ENCODE measurements at places on chromosomes 11 and 22.
A peak's percentile ranks its signal among the peaks of the same experiment; 100 is the strongest.

DNA sequence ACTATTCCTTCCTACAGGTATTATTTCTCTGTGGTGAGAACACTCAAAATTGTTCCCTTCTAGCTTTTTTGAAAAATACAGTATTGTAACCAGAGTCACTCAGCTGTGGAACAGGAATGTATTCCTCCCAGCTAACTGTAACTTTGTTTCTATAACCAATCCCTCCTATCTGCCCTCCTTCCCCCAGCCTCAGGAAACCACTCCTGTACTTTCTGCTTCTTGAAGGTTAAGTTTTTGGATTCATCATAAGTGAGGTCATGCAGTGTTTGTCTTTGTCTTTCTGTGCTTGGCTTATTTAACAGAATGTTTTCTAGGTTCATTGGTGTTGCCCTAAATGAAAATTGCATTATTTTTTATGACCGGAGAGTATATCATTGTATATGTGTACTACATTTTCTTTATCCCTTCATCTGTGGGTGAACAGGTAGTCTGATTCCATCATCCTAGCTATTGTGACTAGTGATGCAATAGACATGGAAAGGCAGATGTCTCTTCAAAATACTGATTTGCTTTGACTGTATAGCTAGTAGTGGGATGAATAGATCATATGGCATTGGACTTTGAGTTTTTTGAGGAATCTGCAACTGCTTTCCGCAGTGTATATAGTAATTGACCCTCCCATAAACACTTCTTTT is 112.9 kb upstream of the GRK3 start:
- no peak for DNase-seq

- no peak for DNase-seq
Observed at GRCh38 chr11:79467761-79468160, 26.9 kb upstream of the TENM4 start.

DNA sequence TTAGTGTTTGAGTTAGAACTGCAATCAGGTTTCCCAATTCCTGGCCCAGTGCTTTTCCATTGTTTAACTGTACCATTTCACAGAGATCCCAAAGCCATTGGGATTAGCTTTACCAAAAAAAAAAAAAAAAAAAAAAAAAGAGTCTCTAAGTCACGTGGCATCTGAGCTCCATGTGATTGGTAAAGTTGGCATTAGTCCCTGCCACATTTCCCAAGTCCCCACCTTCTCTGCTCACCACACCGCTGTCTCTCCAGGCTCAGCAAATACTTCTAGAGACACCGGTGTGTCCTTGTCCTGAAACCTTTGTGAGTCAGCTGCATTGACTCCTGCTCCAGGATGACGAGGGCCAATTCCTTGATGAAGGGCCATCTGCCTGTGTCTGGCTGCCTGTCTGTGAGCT is 305.3 kb downstream of the KIRREL3 start:
- DNase-seq, result no peak

- DNase-seq, result no peak
Observed at GRCh38 chr22:39923696-39924095, 22.8 kb downstream of the GRAP2 start.

GRCh38 chr11:17811352-17811751 is 76.8 kb downstream of the KCNC1 start:
- no peak for DNase-seq

GRCh38 chr11:80280737-80281136 is 839.9 kb upstream of the TENM4 start:
- no peak for DNase-seq

DNA sequence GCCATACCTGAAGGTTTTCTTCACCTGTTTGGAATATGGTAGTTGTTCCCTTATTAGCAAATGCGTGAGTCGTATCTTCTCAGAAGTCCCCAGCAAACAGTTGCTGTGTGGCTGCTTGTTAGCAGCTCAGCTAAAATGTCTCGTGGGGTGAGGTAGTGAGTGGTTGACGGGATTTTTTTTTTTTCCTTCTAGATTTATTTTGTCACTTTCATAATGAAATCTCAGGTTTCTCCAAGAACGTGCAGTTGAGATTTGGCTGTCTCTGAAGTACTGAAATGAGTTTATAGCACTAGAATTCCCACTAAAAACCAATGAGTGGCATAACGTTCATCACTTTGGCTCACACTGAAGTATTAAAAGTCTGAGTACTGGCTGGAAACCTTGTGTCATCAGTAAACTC is 16.8 kb downstream of the RCN1 start:
- no peak for DNase-seq

DNA sequence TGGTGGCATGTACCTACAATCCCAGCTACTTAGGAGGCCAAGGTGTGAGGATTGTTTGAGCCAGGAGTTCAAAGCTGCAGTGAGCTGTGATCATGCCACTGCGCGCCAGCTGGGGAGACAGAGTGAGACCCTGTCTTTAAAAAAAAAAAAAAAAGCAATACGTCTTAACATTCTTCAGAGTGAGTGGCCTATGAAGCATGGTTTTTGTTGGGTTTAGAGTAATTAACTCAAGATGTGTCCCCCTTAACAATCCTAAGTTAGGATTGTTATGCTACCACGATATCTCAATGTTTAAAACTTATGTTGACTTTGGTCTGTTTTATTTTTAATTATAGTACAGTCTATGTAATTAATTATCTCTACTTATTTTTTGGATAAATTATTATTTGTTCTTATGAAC is 156.1 kb downstream of the HIPK3 start:
- no peak for DNase-seq

DNA sequence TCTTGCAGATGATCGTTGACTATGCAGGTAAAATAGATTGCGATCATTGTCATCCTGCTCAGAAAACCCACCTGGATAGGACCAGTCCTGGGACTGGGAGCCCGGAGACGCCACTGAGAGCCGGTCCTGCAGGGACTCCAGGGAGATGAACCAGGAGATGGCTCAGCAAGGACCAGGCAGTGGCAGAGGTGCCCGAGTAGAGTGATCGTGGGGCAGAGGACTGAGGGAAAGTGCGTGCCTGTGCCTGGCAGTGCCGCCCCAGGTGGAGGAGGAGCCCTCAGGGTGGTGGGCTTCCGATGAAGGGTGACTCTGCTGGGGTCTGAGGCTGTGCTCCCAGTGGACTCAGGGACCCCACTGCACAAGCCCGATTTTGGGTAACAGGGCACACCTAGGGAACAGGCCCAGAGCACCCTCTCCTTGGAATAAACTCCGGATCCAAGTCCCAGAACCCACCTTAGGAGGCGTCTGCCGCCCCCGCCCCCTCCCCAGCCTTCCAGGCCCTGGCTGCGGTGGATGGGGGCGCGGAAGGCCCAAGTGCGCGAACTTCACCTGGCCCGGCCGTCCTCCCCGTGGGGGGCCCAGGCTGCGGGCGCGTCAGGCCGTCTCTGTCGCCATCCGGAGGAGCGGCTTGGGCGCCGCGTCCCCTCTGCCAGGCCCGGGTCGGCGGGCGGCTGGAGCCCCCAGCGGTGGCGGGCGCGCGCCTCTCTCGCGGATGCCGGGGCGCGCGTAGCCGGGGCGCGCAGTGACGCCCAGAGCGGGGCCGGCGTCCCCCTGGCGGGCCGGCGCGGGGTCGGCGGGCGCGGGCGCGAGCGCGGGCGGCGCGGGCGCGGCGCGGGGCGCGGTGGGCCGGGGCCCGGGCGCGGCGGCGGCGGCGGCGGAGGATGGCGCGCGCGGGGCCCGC is 1338.8 kb downstream of the BRD1 start:
- DNase-seq, result no peak

DNA sequence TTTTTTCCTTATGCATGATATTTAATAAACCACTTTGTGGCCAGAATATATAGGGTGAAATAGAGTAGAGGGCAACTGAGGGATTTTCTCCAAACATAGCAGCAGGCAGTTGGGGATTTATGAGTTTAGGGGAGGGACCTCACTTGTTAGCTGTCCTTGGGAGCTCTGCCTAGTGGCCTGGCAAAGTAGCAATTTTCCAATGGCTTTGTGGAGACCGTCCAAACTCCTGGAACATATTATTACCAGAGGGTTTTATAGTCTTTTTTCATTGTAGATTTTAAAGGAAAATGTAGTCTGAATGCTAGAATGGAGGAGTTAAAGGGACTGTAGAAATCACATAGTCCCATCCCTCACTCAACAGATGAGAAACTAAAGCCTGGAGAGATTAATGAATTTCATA is 32.3 kb downstream of the AMOTL1 start:
- DNase-seq, result no peak

DNA sequence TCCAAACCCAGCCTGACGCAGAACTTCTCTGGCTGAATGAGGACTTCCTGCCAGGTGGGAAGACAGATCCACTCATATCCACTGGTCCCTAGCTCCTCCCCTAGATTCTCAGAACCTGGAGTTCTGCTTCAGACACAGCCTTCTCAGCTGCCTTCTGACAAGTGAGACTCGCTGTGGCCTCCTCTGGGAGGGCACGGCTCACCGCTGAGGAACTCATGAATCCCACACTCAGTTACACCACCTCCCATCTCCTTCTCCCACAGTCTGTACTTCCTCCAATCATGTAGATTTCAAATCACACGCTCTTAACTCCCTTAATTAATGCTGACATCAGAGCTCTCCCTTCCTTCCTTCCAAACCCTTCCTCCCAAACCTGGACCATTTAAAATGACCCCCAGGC is 86.4 kb upstream of the TMEM45B start:
- DNase-seq, result no peak

- DNase-seq, result no peak
Observed at GRCh38 chr11:47121731-47122130, 54.9 kb downstream of the ARFGAP2 start.

GRCh38 chr11:7872890-7873289 is 58.2 kb downstream of the OR10A6 start:
- DNase-seq, result no peak

DNA sequence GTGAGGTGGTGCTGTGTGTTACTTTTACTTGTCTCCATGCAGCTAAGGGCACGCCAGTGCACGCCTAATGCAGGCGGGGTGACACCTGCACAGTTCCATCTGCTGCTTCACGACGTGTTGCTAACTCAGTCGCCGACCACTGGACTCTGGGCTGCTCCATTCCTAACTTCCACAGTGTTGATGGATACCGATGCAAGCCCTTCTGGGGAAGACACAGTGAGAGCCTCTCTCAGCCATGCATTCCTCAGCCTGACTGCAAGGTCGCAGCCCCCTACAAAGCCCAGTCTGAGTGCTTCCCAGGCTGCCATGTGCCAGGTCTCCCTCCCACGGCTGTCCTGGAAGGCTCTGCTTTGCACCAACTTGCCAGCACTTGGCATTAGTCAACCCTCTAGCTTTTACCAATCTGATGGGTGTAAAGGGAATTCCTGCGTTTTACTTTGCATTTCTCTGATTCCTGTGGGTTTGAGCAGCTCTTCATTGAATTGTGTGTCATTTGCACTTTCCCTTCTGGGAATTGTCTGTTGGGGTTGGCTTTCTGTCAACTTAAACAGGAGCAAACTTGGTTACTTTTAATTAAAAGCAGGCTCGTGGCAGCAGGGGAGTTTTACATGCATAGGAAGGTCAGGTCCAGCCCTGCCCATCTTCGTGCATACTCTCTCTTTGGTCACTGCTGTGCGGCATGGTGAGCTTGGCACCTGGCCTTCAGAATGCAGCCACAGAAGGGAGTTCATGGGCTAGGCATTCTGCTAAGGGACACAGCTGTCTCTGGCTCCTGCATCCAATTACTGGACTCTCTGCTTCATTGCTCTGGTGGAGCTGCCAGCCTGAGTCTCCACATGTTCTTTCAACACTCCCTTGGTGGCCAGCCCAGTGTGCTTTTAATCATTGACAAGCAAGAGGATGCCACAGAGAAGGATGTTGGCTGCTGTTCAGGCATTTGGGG is 34.6 kb upstream of the SHANK2 start:
- no peak for DNase-seq

DNA sequence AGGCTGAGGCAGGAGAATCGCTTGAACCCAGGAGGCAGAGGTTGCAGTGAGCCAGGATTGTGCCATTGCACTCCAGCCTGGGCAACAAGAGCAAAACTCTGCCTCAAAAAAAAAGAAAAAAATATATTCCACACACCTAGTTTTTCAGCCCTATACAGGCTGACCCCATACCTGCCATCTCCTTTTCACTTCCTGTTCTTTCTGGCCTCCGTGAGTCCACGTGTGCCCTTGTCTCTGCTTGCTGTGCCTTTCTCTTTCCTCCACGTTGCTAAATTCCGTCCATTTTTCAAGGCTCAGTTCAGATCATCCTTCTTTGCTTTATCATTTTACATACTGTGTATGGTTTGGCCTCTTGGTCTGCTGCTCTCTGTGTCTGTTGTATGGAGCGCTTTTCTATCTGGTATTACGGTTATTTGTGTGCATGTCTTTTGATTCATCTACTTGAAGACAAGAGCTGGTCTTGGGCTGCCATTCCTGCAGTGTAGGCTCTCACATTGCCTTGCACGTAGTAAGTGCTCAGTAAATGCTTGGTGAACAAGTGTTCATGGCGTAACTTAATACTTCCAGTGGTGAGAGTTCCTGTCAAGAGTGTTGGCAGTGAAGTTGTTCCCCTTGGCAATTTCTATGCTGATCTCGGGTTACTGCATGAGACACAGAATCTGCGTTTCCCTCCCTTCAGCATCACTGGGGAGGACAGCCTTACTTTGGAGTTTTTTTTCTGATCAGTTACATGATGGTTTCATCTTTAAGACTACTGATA is 57.5 kb downstream of the PTPRJ start:
- DNase-seq, result no peak

GRCh38 chr11:75161506-75162095 is 10.7 kb downstream of the SLCO2B1 start:
- no peak for DNase-seq

- no peak for DNase-seq
Observed at GRCh38 chr11:57374966-57375365, 6.0 kb downstream of the PRG3 start.

GRCh38 chr22:17853073-17853472 is 78.8 kb upstream of the BID start:
- no peak for DNase-seq

DNA sequence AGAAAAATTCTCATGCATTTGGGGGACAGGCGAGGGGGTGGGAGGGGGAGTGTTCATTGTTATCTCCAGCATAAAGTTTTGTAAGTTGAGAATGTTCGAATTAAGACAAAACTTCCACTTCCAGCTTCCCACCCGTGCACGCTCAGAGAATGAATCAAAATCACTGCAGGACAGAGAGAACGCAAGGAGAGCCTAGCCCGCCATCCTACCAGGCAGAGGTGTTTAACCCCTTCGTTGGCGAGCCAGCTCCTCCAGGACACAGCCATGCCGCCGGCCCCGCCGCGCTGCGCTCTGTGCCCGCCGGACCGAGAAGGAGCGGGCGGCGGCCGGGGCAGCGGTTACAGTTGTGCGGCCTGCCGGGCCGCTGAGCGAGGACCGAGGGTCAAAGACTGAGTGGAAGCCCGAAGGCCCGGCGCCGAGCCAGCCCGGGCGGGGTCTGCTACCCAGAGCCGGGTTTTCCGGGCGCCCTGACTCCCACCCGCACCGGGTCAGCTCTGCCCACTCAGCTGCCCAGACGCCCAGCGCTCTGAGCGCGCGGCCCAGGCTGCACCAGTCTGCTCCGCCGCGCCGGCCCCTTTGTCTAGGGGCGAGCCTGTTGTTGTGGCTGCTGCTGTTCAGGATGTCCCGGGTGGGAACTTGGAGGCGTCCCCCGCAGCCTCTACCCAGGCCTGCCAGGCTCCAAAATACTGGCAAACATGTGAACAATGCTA is at the start of gene NOX4:
TSS of gene NOX4 (minus strand) at position 395 of the 710 bp plus-strand sequence. CDS start at position 266, 129 bp downstream.
- peak; percentile 62 for DNase-seq

GRCh38 chr22:24326266-24326665 is 55.6 kb downstream of the SPECC1L start:
- no peak for DNase-seq

Measured in progenitor cell of endocrine pancreas (in vitro differentiated cells).